Mucosa of gallbladder (tissue), 1 donor: ENCODE measurements at places on chromosomes 12 and 14. TPM values are rescaled to one million over a fixed set of nuclear protein-coding genes. Genes with fewer than 3 reads are reported as not detected.

- DNase-seq, result no peak
These were observed 119.7 kb upstream of the MED13L start for GRCh38 chr12:116397148-116397547.

GRCh38 chr14:101372894-101373620 is 188.2 kb upstream of the DIO3 start:
- no peak for DNase-seq

- DNase-seq, result no peak
These were observed 338.6 kb downstream of the SYT1 start for GRCh38 chr12:79203058-79203647.

Gene ACVRL1
- 37.1 TPM for total RNA-seq

Gene POTEM
- not detected for total RNA-seq

Gene FZD10
- 1.1 TPM for total RNA-seq

Gene COX8C
- 0.43 TPM for total RNA-seq

DNA sequence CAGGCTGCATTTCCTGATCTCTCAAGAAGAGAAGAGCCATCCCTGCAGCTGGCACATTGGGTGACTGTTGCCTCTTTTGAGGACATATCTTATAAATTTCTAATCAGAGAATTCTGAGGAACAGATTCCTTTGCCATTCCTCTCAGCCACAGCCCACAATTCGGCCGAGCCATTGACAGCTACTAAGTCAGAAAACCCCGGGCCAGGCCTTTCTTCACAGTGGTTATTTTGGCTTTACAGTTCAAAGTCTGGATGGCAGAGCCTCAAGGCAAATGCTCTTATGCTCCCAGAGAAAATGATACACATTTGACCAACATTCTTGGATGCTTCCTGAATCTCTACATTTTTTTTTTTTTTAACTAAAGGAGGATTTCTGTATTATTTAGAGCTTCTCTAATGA is 138.4 kb upstream of the FRMD6 start:
- DNase-seq, result no peak

Gene DBX2
- total RNA-seq, result not detected

- no peak for DNase-seq
These were observed 386.9 kb downstream of the ZFP36L1 start for GRCh38 chr14:68405961-68406360.

DNA sequence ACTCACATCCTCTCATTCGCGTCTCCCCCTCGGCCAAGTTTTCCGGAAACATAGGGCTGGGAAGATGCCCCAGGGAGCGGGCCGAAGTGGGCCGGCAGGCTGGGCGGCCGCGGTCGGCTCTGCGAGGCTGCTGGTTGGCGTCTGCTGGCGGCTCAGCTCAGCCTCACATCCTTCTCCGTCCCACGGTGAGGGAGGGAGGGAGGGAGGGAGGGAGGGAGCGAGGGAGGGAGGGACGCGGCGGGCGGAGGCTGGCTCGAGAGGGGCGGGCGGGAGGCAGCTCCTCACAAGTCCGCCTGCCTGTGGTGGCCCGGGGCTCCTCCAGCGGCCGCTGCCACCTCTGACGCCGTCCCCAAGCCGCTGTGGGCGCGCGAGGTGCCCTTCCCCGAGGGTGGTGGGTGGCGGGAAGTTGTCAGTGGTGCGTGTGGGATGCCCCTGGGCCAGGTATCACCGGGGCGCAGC is 93.8 kb downstream of the RFLNA start:
- DNase-seq, result peak; percentile 76

DNA sequence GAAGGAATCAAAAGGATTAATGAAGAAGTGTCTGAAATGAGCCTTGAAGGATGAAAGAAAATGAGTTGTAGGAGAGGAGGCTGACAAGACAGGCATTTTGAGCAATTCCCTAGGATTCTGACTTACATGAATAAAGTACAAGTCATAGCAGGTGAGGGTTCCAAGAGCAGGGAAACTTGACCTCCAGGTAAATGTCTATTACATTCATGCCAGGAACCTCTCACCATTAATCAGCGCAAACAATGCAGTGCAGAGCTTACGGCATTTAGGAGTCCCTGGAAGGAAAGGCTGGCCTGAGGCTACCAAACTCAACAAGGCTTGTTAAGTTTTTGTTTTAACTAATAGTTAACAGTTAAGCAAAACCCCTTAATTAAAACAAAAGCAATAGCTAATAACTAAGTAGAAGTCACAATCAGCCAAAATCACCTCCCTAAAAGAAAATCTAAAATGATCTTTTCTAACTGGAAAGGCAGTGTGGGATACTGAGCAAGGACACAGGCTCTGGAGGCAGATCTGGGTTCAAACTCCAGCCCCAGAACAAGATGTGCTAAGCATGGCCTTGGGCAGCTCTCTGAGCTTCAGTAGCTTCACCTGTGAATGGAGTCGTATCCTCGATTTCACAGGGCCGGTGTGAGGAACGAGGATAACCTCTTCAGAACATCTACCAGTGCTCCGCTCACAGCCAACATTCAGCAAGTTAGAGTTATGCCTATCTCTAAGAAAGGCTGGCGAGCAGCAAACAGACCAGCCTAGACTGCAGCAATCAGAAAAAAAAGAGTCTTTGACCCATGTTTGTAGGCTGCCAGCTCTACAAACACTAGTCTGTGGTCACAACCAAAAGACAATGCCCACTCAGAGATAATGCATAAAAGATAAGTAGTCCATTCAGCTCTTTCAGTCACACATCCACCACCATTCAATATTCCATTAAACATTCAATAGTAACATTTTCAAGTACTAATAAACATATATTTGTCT is 16.9 kb downstream of the PPTC7 start:
- no peak for DNase-seq

DNA sequence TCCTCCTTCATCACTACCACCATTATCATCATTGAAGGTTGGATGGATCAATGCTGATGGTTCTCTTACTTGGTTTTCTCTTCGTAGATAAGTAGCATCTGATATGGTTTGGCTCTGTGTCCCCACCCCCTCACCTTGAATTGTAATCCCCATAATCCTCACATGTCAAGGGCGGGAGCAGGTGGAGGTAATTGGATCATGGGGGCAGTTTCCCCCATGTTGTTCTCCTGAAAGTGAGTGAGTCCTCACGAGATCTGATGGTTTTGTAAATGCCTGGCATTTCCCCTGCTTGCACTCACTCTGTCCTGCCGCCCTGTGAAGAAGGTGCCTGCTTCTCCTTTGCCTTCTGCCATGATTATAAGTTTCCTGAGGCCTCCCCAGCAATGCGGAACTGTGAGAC is 172.4 kb upstream of the PWP1 start:
- DNase-seq, result no peak

Gene TMTC2
- total RNA-seq, result 41.3 TPM

GRCh38 chr14:70098250-70098809 is 90.4 kb downstream of the SLC8A3 start:
- DNase-seq, result no peak

- no peak for DNase-seq
These were observed 135.1 kb downstream of the SAMD4A start for GRCh38 chr14:54702014-54702491.

Gene KRT74
- not detected for total RNA-seq

GRCh38 chr12:90510948-90511347 is 444.0 kb downstream of the CCER1 start:
- no peak for DNase-seq

DNA sequence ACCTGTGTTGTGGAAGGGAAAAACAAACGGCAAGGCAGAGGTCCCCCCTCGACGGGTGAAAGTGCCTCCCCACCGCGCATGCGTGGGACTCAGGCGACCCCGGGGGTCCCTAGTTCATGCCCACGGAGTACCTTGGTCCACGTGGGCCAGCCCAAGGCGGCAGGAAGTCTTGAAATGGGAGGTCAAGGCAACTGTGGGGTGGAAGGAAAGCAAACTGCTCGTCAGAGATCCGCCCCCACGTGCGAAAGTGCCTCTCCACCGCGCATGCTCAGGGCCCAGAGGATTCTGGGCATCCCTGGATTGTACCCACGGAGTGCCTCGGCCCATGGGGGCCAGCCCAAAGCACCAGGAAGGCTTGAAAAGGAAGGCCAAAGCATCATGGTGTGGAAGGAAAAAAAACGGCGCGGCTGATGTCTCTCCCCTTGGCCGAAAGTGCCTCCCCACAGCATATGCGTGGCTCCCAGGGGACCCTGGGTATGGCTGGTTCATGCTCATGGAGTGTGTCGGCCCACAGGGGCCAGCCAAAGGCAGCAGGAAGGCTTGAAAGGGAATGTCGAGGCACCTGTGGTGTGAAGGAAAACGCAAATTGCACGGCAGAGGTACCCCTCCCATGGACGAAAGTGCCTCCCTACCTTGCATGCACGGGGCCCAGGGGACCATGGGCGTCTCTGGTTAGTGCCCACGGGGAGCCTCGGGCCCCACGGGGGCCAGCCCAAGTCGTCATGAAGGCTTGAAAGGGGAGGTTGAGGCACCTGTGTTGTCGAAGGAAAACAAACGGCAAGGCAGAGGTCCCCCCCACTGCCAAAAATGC is 369.7 kb downstream of the ALG10 start:
- DNase-seq, result no peak

Gene ASIC1
- 4.1 TPM for total RNA-seq

DNA sequence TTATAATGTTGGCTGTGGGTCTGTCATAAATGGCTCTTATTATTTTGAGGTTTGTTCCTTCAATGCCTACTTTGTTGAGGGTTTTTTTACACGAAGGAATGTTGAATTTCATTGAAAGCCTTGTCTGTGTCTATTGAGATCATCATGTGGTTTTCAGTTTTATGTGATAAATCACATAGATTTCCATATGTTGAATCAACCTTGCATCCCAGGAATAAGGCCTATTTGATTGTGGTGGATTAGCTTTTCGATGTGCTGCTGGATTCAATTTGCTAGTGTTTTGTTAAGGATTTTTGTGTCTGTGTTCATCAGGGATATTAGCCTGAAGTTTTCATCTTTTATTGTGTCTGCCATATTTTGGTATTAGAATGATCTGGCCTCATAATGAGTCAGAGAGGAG is 27.6 kb downstream of the SLC2A13 start:
- DNase-seq, result no peak

GRCh38 chr12:13465635-13466034 is 269.1 kb downstream of the EMP1 start:
- no peak for DNase-seq

Gene TMPO
- total RNA-seq, result 70.1 TPM

- DNase-seq, result no peak
These were observed 24.0 kb downstream of the TMEM132C start for GRCh38 chr12:128290938-128291337.

DNA sequence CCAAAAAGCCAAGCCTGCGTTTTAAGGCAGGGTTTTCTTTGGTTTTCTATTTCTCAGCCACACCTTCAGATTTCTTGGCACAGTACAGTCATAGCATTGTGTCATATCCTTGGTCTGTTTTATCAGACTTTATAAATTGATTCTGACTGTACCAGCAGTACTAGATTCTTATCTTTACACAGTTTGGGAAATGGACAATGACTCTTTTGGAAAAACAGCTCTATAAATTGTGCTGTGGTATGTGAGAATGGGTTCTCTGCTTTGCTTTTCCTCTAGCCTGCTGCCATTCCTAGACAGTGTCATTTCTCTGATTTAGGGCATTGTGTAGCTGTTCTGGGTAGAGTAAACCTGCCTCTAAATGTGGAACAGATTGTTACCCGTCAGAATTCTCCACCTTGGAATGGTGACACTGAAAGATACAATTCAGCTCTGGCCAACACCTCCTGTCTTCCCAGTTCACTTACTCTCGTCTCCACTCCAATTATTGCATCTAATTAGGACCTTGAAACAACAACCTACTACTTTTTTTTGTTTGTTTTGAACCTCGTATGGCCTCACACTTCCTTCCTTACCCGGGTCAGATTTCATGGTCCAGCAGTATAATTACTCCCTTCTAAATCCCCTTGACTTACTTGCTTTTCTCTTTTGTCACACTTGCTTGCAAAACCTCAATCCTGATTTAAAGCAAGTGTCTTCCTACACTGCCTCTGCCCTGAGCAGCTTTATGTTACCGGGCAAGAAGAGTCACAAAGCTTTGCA is 226.3 kb downstream of the ERC1 start:
- DNase-seq, result no peak

- peak; percentile 53 for DNase-seq
These were observed 1.7 kb downstream of the PPM1H start for GRCh38 chr12:62933220-62933601.

DNA sequence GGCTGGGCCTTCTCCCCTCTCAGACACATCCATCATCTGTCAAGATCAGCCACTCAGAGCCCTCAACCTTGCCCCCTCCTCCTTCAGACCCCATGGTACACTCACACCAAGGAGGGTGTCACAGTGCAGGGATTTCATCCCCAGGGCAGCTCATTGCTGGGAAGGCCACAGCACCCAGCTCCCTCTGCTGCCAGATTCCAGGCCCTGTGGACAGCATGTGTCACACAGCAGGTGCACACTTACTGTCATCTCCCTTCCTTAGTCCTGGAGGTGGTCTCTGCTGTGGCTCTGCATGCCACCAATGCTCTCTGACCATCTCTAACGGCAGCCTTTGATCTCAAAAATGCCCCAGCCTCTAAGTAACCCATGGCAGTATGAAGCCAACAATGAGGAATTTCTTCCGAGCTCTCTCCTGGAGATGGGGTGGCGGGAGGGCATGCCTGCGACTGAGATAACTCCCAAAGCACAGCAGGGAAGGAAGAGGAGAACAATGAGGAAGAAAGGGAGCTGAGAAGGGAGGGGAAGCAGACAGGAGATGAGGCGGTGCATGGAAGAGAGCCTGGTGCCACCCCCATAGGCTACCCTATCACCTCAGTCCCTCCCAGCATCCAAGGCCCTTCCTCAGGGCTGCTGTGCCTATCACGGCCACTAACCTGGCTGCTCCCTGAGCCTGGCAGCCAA is 101.0 kb downstream of the SINHCAF start:
- DNase-seq, result no peak

- DNase-seq, result peak; percentile 63
These were observed 236.7 kb downstream of the BCL11B start for GRCh38 chr14:99035268-99035667.

- DNase-seq, result no peak
These were observed 281.8 kb downstream of the EGLN3 start for GRCh38 chr14:33669111-33669510.

Gene ARHGEF40
- total RNA-seq, result 124 TPM

Gene ZNF384
- total RNA-seq, result 60.6 TPM

GRCh38 chr14:67646131-67646530 is 26.4 kb downstream of the ARG2 start:
- no peak for DNase-seq

DNA sequence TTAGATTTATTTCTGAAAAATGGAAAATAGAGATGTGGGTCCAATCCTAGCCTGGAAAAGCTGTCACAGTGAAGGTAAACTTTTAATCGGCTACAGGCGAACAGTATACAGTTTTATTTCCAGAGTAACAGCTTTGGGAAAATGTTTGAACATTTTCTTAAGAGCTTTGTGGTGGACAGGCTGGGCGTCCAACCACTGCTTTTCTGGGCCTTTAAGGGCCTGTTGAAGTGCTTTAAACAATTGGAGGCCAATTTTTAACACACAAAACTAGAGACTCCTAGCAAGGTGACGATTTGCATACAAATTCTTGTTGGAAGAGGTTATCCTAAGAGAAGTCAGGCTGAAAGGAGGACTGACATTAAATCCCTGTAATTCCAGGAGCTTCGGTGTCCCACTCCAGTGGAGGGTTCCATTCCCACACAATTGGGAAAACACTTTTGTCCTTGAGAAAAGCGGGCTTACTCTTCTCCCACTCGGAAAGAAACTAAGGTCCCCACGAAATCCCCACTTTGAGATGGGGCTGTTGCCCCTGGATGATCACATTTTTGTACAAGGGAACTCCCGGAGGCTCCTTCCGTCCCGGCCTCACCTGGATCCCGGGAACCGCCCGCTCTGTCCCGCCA is 26.9 kb downstream of the BCL11B start:
- DNase-seq, result no peak

Gene TAS2R8
- not detected for total RNA-seq

- peak; percentile 46 for DNase-seq
These were observed 77.0 kb downstream of the SLC25A47 start for GRCh38 chr14:100400115-100400514.
